ENCODE measurements at places on chromosomes 5 and 9.

- no peak for DNase-seq
These were observed 39.6 kb downstream of the PDCD1LG2 start for GRCh38 chr9:5549658-5550650.

DNA sequence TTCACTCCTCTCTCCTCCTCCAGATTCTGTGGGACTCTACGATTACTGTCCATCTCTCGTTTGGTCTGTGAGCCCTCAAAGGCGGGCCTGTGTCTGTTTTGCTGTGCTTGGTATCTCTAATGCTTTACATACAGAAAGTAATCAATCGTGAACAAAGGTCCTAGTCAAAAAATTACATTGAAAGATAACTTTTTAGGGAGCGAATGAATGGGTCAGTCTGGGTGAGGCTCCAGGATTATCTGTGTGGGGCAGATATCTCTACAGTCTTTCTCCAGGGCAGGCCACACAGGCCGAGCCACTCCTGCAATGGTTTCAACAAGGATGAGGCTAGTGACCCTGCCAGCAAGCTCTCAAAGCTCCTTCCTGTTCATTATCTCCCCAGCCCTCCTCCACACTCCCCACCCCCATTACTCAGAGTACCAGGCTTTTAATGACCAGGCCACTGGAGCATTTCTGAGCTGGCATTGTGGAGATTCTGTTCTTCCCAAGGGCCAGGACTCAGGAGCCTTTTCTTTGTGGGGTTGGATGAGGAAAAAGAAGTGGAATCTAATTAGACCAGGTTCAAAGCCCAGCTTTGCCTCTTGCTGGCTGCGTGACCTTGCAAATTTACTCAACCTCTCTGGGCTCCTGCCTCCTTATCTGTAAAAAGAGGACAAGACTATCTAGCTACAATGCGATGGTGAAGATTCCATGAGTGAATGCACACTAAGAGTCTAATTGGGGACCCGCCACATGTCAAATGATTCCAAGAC, 10.2 kb downstream of the CORO2A start:
- no peak for DNase-seq

- no peak for DNase-seq
These were observed 3.0 kb downstream of the MVB12B start for GRCh38 chr9:126329476-126330275.

DNA sequence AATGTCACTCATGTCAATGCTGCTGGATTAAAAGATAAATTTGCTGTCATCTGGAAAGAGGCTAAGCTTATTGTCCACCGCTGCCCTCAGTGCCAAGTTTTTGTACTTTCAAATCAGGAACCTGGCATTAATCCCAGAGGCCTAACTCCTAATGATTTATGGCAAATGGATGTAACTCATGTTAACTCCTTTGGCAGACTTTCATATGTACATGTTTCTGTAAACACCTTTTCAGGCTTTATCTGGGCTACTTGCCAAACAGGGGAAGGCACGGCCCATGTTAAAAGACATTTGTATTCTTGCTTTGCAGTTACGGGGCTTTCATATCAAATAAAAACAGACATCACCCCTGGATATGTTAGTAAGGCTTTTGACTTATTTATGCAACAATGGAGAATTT, 608.0 kb upstream of the ACO1 start:
- peak; percentile 36 for DNase-seq

DNA sequence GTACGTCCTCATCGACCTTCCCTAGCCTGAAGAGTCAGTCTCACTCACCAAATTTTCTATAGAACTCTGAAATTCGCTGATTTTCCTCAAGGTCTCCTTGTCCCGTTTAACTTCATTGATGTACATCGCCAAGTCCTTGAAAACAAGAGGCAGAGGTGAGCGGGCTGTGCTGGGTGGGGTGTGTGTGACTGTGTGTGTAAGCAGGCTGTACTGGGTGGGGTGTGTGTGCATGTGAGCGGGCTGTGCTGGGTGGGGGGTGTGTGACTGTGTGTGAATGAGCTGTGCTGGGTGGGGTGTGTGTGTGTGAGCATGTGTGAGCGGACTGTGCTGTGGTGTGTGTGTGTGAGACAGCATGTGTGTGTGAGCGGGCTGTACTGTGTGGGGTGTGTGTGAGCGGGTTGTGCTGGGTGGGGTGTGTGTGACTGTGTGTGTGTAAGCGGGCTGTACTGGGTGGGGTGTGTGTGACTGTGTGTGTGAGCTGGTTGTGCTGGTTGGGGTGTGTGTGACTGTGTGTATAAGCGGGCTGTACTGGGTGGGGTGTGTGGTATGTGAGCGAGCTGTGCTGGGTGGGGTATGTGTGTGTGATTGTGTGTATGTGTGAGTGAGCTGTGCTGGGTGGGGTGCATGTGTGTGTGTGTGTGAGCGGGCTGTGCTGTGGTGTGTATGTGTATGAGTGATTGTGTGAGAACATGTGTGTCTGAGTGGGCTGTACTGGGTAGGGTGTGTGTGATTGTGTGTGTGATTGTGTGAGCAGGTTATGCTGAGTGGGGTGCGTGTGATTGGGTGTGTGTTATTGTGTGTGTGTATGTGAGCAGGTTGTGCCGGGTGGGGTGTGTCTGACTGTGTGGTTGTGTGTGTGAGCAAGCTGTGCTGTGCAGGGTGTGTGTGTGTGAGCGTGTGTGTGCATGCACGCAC, 53.8 kb upstream of the SARDH start:
- no peak for DNase-seq

DNA sequence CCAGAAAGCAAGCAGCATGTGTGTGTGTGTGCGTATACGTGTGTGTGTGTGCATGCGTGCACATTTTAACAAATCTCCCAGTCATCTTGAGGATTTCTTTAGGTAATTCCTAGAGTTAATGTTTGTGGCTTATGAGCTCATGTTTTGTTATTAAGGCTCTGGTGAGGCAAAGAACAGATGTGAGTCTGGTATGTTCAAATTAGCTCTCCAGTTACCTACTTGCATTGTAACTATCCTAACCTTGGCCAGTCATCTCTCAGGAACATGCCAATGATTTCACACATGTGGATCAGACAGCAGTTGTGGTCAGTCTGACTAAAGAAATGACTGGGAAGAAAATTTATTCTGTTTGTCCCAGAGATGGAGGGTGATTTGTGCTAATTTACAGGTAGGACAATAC, 163.1 kb downstream of the IZUMO3 start:
- no peak for DNase-seq

- DNase-seq, result no peak
These were observed 37.6 kb downstream of the PAM start for GRCh38 chr5:102792705-102793104.

DNA sequence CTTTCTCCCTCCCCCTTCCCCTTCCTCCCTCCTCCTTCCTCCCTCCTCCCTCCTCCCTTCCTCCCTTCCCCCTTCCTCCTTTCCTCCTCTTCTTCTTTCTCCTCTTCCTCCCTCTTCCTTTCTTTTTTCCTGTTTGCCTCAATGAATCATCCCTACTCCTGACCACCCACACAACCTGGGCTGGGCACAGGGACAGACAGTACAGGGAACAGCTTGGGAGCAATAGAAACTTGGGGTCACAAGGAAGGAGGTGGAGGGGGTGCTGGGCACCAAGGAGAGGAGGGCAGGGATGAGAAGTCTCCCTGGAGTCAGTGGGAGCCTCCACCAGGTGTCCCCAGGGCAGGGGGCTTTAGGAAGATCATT, 5.0 kb downstream of the TTC16 start:
- DNase-seq, result no peak

- no peak for DNase-seq
These were observed 4.3 kb downstream of the CNOT8 start for GRCh38 chr5:154862766-154863165.

- no peak for DNase-seq
These were observed 14.1 kb upstream of the INIP start for GRCh38 chr9:112731971-112732370.

DNA sequence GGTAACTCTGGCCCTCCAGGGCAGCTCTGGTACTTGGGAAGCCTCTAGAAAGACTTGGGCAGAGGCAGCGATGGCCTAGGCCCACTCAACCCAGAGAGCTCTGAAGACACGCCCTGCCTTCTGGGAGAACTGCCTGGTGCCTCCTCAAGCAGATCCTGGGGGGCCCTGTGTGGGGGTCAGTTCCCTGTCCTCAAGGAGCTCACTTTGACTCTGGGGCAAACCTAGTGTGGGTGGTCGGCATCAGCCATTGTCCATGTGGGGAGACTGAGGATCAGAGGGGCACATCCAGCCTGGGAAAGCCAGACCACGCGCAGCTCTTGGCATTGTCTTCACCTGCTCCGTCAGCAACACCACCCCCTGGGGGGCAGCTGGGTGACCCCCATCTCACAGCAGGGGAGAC, 28.0 kb downstream of the ABO start:
- DNase-seq, result no peak

DNA sequence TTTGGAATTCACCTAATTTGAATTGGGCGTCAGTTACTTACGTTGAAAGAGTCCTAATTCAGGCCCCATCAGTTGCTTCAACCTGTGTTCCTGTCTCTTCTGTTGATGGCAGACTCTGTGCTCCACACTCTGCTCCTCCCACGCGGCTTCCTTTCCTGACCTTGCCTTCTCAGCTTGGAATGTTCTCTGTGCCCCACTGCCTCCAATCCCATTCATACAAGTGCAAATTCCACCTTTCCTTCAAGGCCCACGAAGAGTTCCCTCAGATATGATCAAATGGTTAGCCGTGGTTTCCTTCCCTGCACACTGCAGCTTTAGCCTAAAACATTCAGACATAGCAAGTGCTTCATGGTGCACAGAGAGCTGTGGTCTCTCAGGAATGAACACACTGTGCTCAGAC, 65.7 kb downstream of the SREK1 start:
- no peak for DNase-seq

DNA sequence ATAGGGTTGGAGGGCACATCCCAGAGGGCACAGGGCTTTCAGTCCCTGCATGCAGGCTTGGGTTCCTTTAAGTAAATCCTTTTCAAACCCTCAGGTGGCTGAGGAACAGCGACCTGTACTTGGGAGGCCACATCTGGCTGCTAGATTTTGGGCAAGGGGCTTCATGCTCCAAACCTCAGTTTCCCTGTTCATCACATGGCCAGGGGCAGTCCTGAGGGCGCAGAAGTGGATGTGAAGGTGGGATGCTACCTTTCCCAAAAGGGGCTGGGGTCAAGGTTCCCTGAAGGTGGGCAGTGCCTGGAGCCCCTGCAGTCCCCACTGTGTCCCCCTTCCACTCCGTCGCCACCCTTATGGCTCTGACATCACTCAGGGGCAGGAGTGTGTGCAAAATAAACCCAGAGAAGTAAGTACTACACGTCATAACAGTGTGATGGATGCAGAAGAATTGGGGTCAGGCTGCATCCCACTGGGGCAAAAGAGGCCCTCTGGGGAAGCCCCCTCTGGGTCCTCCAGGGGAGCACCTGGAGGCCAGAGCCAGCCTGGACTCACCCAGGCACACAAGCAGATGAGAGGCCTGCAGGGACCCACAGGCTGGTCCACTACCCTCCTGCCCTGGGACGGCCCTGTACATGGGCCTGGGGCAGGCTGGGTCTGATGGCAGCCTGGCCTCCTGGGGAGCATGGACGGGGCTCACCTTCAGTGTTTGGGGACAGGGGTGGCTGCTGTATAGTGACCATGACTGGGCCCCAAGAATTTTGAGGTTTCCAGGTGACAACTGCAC, 1.9 kb upstream of the CARD19 start:
- no peak for DNase-seq

DNA sequence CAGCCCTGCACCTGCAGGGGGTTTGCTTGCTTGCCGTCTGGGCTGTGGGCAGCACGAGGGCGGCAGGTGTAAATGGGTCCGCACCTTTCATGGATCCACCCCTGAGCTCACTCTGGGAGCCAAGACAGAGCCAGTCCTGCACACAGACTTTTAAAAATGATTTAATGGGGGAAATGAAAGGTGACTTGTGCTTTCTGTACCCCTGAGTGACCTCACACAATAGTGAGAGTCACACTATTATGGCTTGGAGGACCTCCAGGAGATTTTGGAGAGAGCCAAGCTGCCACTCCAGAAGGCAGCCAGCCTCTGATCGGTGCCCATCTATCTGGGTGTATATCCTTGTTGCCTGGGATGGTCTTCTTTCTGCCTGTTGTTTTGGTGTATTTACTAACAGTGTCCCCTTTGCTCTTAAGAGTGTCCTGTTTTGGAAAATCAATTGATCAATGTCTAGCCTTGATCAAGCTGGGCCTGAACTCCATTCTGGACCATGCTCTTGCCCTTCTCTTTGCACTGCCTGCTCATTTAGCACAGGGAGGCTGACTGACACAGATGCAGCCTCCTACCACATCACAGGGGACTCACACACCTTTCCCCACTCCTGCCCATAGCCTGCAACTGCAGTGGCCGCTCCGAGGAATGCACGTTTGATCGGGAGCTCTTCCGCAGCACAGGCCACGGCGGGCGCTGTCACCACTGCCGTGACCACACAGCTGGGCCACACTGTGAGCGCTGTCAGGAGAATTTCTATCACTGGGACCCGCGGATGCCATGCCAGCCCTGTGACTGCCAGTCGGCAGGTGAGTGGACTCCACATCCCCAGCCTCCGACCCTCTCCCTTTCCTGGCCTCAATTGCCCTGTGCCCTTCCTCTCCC, 29.5 kb downstream of the LAMC3 start:
- no peak for DNase-seq

GRCh38 chr9:12224449-12224848, 468.7 kb upstream of the TYRP1 start:
- no peak for DNase-seq

- DNase-seq, result no peak
These were observed 224.7 kb downstream of the PIK3R1 start for GRCh38 chr5:68440245-68440644.

DNA sequence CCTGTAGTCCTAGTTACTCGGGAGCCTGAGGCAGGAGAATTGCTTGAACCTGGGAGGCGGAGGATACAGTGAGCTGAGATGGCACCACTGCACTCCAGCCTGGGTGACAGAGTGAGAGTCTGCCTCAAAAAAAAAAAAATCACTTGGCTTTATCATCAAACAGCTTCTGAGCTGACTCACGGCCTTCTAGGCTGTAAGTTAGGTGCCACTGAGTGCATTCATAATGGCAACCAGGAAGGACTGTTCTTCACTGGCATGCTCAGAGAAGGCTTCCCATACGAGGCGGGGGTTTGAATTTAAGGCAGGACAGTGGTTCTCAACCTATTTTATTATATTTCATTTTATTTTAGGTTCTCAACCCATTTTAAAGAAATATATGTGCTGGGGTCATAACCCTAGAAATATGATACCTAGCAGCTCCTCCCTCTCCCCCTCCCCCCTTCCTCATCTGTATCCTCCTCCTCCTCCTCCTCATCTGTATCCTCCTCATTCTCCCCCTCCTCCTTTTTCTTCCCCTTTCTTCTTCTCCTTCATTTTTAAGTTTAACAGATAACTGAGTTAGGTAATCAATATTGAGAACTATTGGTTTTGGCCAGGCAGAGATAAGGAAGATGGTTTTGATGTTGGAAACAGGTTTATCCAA, 19.0 kb upstream of the LHFPL2 start:
- no peak for DNase-seq

GRCh38 chr9:80586786-80587330, 1015.1 kb downstream of the TLE4 start:
- DNase-seq, result no peak

GRCh38 chr5:72618708-72619107, 111.5 kb upstream of the ZNF366 start:
- DNase-seq, result no peak
